ENCODE measurements at places on chromosomes 3 and 15.

- no peak for DNase-seq
These were observed 174.7 kb upstream of the CNTN3 start for GRCh38 chr3:74789111-74789510.

GRCh38 chr3:27591312-27592210, 107.4 kb upstream of the SLC4A7 start:
- DNase-seq = no peak

DNA sequence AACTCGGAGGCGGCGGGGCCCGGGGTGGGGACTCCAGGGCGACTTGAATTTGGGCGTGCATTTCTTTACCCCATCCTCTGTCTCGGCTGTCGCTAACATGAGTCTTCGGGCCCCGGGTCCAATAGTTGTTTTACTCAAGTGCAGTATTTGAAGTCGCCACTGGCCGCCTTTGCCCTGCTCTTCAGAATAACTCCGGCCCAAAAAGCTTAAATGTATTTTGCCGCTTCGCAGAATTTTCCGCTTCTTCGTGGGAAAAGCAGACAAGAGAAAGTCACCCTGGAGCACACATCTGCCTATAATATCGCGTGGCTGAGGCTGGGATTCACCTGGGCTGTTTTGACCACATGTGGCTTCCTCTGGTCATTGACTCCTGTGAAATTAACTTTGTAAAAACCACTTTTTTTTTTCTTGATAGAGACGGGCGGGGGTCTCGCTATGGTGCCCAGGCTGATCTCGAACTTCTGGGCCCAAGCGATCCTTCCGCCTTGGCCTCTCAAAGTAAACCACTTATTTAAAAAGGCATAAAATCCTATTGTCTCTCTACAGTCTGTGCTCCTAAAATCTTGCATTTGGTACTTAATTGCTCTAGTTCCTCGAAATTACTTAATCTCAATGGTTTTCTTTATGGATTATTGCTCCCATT, 676 bp downstream of the CNOT10 start:
- no peak for DNase-seq

- no peak for DNase-seq
These were observed 99.0 kb upstream of the LIPC start for GRCh38 chr15:58332676-58333400.

GRCh38 chr3:26535151-26535550, 87.4 kb upstream of the LRRC3B start:
- no peak for DNase-seq

DNA sequence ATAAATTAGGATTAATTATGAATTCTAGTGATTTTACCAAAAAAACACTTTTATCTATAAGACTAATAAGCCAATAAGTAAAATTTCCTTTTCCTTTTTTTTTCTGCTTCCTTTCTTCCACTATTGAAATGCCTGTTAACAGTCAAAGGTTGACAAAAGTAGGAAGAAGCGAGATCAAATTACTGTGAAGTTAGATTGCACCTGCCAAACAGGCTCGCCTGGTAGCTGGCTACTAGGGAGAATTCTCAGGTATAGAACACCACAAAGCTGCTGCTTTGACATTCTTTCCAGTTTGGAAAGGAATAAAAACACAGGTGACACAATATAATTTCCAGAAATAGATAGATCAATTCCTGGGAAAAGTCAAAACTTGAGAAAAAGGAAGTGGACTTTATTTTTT, 749.0 kb downstream of the NSUN3 start:
- DNase-seq = no peak

Measured in stimulated activated CD8-positive, alpha-beta memory T cell treated with anti-CD3 and anti-CD28 coated beads, Interleukin-4, amount 100 ng/mL, for 1 hour (primary cell).